ENCODE measurements at places on chromosomes 12 and 14. TPM values are rescaled to one million over a fixed set of nuclear protein-coding genes. Genes with fewer than 3 reads are reported as not detected.

The RIPK3 gene
- total RNA-seq = 5.4 TPM

The CPNE6 gene
- 0.76 TPM for total RNA-seq

DNA sequence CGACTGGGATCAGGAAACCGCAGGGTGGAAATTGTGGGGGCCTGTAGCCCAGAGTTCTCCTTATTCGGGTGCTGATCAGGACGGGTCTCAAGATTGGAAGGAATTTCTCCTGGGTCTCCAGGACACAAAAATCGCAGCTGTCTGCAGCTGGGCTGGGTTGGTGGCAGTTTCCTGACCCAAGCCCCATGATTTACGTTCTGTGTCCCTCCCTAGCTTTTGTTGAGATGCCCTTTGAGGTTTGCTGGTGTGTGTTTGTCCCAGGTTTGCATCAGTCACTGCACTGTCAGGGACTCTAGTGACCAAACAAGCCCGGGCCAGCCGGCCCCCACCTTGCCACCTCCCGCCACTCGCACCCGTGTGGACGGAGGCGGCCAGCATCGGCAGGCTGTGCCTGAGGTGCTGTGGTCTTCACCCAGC is 89.5 kb downstream of the FBXL14 start:
- no peaks in the 10 kb centered on the region for H3K27me3 ChIP-seq
- no peak for DNase-seq
- peaks cover 4% of the 10 kb centered on the region for H3K4me1 ChIP-seq
- H3K4me3 ChIP-seq = no peak overlapping the region
- no peaks in the 10 kb centered on the region for H3K36me3 ChIP-seq

DNA sequence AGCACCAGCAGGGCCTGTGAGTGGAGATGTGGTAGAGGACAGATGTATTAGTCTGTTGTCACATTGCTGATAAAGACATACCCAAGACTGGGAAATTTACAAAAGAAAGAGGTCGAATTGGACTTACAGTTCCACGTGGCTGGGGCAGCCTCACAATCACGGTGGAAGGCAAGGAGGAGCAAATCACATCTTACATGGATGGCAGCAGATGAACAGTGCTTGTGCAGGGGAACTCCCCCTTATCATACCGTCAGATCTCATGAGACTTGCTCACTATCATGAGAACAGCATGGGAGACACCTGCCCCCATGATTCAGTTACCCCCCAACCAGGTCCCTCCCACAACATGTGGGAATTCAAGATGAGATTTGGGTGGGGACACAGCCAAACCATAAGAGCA is 361.9 kb downstream of the VRK1 start:
- DNase-seq = no peak
- H3K36me3 ChIP-seq = no peaks in the 10 kb centered on the region

GRCh38 chr12:130483616-130484180 is 146.0 kb downstream of the PIWIL1 start:
- no peaks in the 10 kb centered on the region for H3K27me3 ChIP-seq
- DNase-seq = no peak
- H3K36me3 ChIP-seq = no peaks in the 10 kb centered on the region
